ENCODE measurements at places on chromosomes 6 and 20. TPM values are rescaled to one million over a fixed set of nuclear protein-coding genes. Genes with fewer than 3 reads are reported as not detected.

TCP1 gene
- 169 TPM for total RNA-seq

- peak; percentile 7 for DNase-seq
These were observed 39.8 kb upstream of the RAB23 start for GRCh38 chr6:57261926-57262325.

RMND1 gene
- total RNA-seq: 29.5 TPM

GRCh38 chr6:88764081-88764480 lies 199.3 kb downstream of the RNGTT start:
- DNase-seq: no peak

DNA sequence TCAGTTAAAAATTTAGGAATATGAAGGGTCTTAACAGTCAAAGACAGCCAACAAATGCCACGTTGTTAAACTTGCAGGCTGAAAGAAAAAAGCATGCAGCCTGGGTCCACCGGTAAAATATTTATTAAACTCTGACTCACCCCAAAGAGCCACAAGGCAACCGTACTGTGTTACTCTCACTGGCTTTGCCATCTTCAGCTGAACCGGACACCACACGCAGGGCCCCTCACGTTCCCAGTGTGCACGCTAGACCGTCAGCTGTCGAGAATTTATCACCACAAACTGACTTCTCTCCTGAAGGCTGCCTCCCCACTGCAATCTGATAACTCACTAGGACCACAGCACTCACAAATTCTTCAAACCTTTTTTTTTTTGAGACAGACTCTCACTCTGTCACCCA lies 30.7 kb downstream of the HUS1B start:
- no peak for DNase-seq

MUC22 gene
- not detected for total RNA-seq

GRCh38 chr20:3672547-3673171 lies 9.2 kb downstream of the ADAM33 start:
- DNase-seq: no peak

DNA sequence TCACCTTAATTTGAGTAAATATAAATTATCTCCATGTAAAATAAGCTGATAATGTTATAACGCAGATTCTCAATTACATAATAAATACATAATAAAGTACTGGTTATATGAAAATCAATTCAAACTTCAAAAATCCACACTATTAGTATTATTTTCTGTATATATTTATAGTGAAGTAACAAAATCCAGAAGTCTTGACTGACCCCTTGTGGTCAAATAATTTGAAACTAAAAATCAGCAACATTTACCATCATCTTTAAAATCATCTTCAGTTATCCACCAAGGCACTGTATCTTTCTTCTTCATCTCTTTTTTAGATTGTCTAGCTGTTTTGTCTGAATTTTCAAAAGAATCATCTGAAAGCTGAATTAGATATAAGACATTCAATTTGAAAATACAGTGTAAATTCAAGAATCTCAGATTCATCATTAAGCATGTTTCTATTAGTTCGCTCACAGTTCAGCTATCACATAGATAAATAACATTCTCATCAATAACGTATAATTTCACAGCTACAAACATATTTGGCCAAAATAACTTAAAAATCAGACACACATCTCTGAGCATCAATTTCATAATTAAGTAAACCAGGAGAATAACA lies 6.5 kb downstream of the CEP162 start:
- peak; percentile 18 for DNase-seq

C4A gene
- total RNA-seq: 13.5 TPM

DNA sequence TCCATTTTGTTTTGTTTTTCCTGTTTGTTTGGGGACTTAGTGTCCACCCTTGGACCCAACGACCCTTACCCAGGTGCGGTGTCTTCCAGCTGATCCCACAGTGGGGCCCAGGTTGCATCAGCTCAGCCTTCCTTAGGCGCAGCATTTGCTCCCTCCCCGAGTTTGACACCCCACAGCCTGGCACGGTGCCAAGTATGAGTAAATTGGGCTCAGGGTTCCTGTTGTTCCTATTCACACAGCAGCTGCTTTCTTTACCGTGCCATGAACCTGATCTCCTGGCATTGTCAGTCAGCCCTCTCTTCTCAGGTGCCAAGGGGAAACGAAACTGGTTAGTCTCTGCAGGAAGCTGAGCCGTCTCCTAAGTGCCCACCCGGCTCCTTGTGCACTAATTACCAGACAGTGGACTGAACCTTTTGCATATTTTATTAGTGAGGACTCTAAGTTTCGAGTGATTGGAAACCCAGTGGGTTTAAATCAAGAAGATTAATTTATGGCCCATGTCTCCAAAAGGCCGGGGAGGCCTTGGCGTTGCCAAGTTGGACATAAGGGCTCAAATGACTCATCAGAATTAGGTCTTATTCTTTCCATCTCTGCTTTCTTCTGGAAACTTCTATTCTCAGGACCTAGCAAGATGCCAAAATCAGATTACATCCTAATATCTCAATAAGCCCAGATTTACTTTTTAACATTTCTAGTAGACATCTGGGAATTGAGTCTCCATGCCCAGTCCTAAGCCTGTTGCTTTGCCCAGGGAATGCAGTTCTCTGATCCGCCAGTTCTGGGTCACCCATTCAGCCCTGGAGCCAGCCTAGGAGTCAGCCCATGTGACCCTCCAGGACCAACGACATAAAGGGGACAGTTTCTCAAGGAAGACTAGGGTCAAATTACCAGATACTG lies 68.8 kb downstream of the TSHZ2 start:
- peak; percentile 48 for DNase-seq

TNFRSF21 gene
- total RNA-seq: 31.3 TPM

SLCO4A1 gene
- 2.1 TPM for total RNA-seq

TP53TG5 gene
- not detected for total RNA-seq

DNA sequence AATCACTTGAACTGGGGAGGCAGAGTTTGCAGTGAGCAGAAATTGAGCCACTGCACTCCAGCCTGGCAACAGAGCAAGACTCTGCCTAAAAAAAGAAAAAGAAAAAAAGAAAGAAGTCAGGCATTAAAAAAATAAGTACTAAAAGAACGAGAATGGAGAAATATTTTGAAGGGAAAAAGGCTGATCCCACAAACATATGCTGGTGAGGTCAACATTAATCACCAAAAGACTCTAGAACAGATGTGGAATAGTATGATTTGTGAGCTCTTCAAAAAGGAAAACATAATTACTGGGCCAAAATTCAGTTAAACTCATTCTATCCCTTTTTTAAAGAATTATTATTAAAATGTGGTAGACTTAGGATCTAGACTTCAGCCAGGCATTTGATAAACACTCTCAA lies 61.2 kb upstream of the NRSN1 start:
- DNase-seq: no peak

AFG1L gene
- total RNA-seq: 9.3 TPM

DNA sequence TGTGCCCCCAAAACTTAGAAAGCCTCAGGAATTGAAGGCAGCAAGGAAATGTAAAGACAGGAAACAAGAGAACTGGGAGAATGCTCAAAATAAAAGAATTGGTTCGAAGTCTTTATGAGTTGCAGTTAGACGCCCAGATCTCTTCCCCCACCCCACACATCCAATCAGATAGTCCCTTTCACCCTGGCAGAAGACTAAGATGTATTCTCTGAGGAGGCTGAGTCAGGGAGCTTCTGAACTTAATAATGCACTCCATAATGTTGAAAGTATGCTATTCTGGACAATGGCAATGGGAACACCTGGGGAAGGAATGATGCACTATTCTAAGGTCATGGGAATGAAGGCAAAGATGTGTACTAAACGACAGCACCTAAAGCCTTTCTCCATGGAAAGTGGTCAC lies 173.6 kb downstream of the MTFR2 start:
- no peak for DNase-seq

GRCh38 chr6:111846492-111847409 lies 26.5 kb downstream of the FYN start:
- peak; percentile 51 for DNase-seq

PSORS1C1 gene
- not detected for total RNA-seq

CTCFL gene
- not detected for total RNA-seq

- DNase-seq: no peak
These were observed 115.9 kb downstream of the OTOR start for GRCh38 chr20:16864069-16864468.

DNA sequence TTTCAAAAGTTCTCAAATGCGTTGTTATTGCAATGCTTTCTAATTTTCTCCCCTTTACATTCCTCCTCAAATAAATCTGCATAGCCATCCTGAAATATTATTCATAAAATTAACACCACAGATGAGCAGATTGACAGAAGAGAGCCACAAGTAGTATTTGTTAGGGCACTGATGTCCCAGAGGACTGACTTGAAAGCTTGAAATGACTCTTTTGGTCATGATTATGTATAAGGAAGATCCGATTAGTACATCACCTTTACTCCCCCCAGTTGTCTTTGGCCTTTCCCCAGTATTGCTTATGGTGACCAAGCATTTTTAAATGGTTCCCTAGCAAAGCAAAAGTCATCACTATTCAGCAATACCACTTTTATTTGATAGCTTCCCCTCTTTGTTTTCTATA lies 187.6 kb downstream of the ADAT2 start:
- DNase-seq: no peak

DNA sequence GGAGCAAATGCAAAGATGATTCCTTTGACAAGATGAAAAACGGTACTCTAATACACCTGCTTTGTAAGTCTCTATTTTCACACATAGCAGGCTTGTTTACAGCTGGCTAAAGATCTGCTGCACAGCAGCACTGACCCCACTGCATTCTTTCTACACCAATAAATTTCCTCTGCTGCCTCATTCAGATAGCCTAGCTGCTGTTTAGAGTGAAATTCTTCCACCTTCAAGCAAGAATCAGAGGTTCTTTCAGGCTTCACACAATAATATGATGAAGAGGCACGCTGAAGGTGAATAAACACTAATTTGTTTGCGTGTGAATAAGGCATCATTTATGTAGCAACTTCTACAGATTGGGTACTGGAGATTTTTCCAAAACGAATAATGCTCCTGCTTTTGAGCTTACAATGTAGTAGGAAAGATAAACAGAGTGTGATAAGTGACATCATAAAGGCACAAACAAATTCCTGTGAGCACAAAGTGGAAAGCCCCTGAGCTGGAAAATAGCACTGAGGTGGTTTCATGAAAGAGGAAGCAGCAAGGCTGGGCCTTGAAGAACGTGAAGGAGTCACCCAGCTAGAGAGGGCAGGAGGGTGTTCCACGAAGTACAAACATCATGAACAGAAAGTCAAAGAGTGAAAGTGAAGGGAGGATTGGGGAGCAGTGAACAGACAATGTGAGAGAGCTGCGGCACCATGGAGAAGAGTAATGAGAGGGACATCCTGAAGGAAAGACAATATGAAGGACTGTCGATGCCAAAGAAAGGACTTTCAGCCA lies 543.4 kb downstream of the CD83 start:
- DNase-seq: no peak

MUCL3 gene
- not detected for total RNA-seq

FOXC1 gene
- total RNA-seq: 8.9 TPM

GRCh38 chr6:140183881-140184280 lies 809.4 kb upstream of the CITED2 start:
- DNase-seq: no peak

GRCh38 chr20:37393196-37393862 lies 47.4 kb downstream of the SRC start:
- DNase-seq: no peak

WFDC5 gene
- not detected for total RNA-seq

OR12D3 gene
- total RNA-seq: not detected

DNA sequence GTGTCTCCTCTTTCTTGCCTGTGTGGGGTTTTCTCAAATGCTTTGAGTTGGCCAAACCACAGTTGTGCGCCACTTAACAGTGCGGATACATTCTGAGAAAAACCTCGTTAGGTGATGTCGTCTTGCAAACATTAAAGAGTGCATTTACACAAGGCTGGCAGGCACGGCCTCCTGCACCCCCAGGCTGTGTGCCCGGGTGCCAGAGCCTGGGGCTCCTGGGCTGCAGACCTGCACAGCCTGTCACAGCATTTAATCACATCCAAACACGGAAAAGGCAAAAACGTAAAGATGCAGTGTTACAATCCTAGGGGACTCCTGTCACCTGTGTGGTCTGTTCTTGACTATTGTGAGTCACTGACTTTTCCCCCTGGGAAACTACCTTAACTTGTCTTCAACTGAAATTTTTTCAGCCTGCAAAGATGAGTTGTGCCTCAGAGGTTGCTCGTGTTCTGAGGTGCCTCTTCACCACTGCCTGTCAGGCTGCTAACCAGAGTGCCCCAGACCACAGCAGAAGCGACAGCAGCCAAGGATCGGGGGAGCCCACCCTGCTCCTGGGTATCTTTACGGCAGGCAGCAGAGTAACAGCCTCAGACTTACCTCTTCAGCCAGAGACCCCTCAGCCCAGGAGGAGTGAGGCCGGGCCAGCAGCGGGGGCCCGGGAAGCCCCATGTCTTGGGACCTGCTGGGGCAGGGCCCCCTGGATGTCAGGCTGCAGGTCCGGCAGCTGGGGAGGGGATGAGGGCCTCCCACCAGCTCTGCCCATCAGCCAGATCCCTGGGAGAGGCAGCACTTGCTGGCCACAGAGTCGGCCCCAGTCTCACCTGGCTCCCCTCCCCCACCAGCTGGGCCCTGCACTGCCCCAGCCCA lies 683 bp upstream of the C20orf204 start:
- no peak for DNase-seq

Data from cerebellum (tissue), 4 donors.